AG09319 (cell line): ENCODE measurements at places on chromosomes 2 and 18.

DNA sequence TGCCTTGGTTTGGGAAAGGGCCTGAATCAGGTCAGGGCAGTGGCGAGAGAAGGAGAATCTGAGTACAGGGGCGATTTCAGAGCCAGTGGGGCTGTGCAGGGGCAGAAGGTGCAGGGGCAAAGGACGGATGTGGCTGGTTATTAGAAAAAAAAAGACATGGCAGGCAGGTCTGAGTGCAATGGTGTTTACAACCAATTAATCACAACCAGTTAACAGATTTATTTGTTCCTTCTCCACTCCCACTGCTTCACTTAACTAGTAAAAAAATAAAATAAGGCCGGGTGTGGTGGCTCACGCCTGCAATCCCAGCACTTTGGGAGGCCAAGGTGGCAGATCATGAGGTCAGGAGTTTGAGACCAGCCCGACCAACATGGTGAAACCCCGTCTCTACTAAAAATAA, 5.5 kb downstream of the TNFRSF11A start:
- DNase-seq: no peak

- DNase-seq: no peak
Observed at GRCh38 chr18:77632758-77633157, 383.1 kb downstream of the GALR1 start.

DNA sequence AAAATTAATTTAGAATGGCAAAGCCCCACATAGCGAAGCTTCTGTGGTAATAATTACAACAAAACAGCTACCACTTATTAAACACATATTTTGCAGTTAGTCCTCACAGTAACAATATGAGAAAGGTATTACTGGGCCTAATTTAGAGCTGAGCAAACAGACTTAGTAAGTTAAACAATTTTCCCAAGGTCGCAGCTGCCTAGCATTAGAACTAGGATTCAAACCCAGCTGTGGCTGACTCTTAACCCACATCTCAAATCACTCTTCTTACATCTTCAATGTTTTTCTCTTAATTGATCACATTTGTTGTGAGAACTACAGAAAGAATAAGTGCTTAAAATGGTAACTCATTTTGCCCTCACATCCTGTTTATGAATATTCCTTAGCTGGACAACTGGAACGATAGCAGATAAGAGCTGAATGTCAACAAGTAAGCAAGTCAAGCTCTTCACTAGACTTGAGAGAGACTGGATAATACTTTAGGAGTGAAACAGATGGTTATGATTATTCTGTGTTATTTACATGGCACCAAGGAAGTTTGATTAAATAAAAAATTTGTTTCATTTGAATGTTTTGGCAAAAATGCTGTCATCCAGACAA, 59.4 kb upstream of the TMEM17 start:
- no peak for DNase-seq

GRCh38 chr18:22858121-22858520, 75.0 kb upstream of the RBBP8 start:
- DNase-seq: no peak

GRCh38 chr18:477565-477964, 22.9 kb downstream of the COLEC12 start:
- no peak for DNase-seq

- DNase-seq: no peak
Observed at GRCh38 chr18:55221622-55222021, 262.4 kb upstream of the CCDC68 start.

DNA sequence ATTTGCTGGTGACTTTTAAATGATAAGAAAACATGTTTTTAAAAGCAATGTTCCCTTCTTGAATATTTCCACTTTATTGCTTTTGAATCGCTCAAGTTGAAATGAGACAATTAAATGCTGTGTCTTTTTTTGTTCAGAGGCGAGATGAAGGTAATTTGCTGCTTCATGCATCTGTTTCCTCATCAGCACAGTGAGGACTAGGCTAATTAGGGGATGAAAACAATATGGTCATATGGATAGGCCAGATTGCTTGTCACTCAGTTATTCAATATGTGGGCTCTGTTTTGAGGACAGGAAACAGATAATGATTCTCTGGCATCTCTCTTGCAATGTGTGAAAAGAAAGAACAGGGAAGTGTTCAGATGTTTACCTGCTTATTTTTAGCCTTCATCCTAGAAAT, 61.0 kb downstream of the ERBB4 start:
- no peak for DNase-seq

- DNase-seq: no peak
Observed at GRCh38 chr2:164675027-164675426, 53.7 kb upstream of the GRB14 start.

DNA sequence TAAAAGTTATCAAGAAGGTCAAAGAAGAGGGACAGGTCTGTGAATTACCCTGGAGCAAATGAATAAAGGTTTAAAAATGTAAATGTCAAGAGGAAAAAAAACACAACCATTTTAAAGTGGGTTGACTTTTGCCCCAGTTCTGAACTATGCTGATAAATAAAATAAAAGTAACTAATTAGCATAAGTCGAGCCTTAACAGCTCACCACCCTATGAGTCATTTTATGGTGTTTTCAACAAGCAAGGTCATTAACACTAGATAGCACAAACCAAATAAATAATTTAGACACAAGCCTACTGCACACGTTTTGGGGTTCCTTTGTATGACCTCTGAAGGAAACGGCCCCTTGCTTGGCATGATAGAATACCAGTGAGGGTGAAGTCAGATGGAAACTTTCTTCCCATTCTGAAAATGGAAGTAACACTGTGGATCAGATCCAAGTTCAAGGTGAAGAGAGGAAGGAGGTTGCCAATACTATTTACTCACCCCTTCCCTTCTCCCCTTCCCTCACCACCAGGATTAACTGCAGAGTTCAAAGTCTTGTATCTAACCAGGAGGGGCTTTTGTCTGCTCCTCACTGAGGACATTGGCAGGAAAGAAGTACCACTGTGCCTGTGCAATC, 380.0 kb upstream of the ACVR2A start:
- no peak for DNase-seq

GRCh38 chr18:24731981-24732380, 271.5 kb downstream of the HRH4 start:
- DNase-seq: no peak

- no peak for DNase-seq
Observed at GRCh38 chr18:3494245-3494526, 44.2 kb downstream of the TGIF1 start.

GRCh38 chr18:13207294-13207693, 11.3 kb upstream of the LDLRAD4 start:
- DNase-seq: no peak

DNA sequence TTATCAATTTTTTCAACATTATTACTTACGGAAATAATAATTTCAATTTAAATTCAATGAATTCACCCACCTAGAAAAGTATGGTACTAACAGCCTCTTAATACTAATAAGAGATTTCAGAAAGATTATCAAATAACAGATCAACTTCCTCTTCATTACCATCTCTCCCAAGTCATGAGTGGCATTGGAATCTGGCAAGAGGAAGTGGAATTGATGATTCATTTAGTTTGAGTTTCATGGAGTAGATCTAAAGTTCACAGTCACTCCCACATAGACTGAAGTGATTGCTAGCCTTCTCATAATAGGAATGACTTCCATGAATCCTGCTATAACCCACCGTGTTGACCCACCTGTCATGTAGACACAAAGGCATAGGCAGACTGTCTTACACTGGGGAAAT, 77.7 kb upstream of the WDR75 start:
- DNase-seq: no peak

DNA sequence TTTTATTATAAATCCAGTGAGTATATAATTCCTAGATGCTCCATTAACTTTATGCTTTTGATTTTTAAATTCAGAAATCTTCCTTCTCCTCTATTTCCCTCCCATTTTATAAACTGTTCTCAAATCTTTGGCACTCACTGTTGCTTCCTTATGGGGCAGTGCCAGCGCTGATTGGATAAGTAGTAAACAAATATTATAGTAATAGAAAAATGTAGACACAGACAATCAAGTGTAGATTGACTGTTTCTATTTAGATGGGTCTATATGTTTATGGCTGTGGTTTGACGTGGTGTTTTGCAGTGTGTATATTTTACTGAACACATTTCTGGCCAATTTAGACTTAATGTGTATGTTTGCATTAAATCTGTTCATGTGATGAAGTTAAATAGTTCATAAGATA, 36.6 kb downstream of the LYPD6B start:
- no peak for DNase-seq

- no peak for DNase-seq
Observed at GRCh38 chr18:62950246-62950645, 234.9 kb downstream of the PHLPP1 start.

GRCh38 chr18:34358923-34359322, 134.2 kb upstream of the NOL4 start:
- DNase-seq: no peak

DNA sequence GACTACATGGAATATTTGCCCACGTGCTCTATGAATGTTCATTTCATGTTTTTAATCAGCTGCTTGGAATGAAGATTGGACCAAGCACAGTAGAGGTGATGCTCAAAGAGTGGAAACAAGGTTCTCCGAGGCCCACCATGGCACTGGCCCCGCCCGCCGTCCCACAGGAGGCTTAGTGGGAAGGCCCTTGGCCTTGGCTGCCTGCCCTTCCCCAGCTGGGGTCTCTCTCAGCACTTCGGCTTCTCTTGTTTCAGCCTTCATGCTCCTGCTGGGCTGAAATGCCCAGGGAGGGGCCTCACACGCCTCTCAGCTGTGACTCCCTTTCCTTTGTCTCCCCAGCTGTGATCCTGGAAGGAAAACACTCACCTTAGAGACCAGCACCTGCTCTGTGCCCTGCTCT, 833.2 kb downstream of the GALR1 start:
- DNase-seq: no peak

- DNase-seq: no peak
Observed at GRCh38 chr2:215967590-215968378, 45.6 kb downstream of the MREG start.

DNA sequence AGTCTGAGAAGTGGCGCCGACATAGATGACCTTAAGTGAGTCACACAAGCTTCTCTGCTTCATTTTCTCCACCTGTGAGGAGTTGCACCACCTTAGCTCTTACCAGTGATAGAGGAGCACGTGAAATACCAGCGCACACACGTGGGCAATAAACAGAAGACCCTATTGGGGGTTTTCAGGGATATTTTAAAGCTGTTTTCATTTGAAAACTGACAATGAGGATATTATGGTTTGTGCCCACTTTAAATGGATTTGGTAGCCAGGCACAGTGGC, 47.3 kb upstream of the FZD7 start:
- DNase-seq: no peak

- no peak for DNase-seq
Observed at GRCh38 chr2:98479959-98480524, 35.4 kb downstream of the INPP4A start.

- DNase-seq: no peak
Observed at GRCh38 chr2:120245520-120246332, 6.9 kb upstream of the RALB start.

DNA sequence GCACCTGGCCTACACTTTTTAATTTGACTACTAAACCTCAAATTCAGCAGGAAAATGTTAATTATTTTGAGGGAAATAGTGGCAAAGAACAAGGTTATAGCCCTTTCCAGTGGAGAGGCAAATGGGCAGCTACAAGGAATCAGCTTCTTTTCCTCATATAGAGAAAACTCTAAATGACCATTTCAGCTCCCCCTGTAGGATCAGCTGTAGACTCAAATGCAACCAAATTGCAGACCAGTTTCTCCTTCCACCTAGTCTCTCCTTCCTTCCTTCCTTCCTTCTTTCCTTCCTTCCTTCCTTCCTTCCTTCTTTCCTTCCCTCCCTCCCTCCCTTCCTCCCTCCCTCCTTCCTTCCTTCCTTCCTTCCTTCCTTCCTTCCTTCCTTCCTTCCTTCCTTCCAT, 158.2 kb downstream of the ZEB2 start:
- DNase-seq: no peak

GRCh38 chr2:85326406-85327159, 1.2 kb downstream of the TGOLN2 start:
- no peak for DNase-seq

DNA sequence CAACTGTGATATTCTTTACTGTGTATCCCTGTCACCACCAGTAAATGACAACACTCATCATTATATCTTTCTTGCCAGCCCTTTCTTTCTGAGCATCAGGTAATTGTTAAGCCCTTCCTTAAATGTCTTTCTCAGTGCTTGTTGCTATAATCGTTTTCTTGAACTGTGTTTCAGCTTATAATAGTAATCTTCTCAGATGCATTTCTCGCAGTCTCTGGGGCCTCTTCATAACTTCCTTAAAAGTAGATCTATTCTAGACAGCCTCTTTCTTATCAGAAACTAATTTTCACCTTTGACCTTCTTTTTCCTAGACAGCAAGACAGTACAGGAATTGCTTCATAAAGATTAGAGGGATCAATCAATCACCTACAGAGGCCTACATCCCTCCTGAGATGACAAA, 648.1 kb downstream of the CPS1 start:
- DNase-seq: no peak

DNA sequence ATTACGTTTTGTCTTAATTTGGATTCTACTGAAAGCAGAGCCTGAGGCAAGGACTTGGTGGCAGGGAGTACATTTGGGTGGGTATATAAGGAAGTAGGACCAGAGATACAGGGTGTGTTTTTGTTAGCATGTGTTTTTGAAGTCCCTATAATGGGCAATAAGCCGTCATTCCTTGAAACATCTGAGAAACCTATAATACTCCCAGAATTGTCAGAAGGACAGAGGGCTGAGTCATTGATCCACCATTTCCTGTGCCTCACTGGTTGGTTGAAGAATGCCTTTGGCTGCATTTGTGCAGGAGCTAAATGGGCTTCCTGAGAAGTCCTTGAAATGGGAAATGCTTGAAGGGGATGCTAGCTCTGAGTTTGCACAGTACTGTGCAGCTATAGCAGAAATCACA, 281.8 kb upstream of the ZEB2 start:
- no peak for DNase-seq

DNA sequence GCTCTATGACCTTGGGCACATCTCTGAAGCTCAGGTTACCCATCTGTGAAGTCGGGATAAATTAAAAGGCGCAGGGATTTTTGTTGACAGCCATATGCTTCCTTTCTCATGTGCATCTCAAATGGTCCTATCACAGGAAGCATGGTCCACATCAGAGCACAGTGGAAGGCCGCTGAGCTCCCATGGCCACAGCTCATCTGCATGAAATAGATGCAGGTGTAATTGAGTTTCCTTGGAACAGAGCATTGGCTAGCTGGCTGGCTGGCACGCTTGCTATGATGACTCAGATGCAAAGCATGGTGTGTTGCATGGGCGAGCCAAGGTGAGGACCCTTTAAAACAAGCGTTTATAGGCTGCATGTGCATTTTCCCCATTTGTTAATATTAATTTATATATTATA, 79.3 kb downstream of the TXNL1 start:
- no peak for DNase-seq
